ENCODE measurements at places on chromosomes 7 and 10.

- peak; percentile 26 for DNase-seq
Observed at GRCh38 chr10:6300106-6300783, 97.5 kb downstream of the PFKFB3 start.

DNA sequence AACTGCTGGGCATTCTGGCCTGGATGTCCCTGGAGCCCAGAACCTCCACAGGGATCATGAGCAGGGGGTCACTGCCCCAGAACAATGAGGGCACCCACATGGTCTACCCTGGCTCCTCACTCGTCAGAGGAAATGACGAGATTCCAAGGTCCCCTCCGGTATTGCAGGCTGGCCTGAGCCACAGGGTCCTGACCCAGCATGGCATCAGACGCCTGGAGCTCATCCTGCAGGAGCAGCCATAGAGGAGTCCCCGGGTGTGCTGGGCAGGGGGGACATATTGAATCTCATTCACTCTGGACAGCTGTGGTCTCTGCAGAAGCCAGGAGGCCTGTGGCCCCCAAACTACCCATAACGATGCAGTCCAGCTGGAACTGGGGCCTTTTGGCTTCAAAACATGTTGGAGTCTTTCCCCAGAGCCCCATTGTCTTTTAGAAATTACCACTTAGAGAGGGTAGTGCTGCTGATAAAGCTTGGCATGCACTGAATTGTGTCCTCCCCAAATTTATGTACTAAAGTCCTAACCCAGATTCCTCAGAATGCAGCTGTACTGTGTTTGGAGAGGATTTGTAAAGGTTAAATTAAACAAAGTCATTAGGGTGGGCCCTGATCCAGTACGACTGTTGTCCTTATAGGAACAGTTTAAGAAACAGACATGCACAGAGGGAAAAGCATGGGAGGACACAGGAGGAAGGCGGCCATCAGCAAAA is 27.7 kb downstream of the ANXA8 start:
- no peak for DNase-seq

DNA sequence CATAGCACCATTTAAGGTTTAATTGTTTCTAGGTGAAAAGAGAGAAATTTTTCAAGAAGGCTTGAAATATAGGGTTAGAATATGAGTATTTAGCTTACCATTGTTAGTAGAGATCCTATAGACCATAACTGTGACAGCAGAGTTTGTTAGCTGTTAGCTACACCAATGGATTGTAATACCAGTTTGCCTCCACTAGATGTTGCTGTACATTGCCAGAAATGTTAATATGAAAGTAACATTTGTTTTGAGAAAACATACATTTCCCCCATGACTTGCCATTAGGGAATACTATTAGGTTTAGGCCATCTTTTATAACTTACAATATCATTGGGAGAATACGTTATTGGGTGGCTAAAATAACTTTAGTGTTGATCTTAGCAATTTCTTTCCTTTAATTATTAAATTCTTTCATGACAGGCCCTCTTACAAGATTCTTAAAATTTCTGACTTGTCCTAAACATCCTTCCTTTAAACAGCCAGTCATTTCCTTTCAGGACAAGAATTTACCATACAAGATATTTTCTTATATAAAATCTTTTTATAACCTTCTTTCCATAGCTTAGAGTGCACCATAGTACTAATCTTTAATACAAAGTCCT is 39.5 kb downstream of the ZNF117 start:
- peak; percentile 10 for DNase-seq

DNA sequence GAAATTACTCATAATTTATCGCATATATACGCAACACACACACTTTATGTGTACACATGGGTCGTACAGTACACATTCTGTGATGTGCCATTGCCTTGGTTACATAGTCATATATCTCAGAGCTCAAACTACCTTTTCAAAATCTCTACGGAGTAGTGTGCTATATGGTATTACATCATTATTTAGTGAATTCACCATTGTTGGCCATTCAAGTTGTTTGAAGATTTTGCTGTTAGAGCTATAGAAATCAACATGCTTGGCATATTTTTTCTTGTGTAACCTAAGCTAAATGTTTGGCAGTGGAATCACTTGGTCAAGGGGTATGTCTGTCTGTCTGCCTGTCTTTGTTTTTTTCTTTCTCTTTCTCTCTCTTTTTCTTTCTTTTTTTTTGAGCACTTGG is 42.0 kb upstream of the MMD2 start:
- DNase-seq, result no peak

GRCh38 chr10:23439961-23440889 is 1.4 kb downstream of the OTUD1 start:
- peak; percentile 27 for DNase-seq

GRCh38 chr7:7943951-7944350 is 24.6 kb upstream of the GLCCI1 start:
- no peak for DNase-seq

DNA sequence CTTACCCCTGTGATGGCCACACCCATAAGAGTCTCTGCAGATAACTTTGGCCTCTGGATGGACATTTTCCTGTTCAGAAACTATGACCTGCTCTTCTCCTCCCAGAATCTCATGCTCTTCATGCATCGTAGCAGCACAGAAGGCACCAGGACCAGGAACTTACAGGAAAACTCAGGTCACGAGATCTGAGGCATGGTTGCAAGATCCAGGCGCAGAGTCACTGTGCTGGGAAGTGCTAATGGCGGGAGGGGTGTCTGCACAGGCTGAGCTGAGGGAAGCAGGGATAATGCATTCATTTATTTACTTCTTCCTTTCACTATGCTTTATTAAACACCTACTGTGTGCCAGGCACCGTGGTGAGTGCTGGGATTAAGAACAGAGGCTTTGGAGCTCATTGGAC is 48.2 kb upstream of the LOXL4 start:
- no peak for DNase-seq

DNA sequence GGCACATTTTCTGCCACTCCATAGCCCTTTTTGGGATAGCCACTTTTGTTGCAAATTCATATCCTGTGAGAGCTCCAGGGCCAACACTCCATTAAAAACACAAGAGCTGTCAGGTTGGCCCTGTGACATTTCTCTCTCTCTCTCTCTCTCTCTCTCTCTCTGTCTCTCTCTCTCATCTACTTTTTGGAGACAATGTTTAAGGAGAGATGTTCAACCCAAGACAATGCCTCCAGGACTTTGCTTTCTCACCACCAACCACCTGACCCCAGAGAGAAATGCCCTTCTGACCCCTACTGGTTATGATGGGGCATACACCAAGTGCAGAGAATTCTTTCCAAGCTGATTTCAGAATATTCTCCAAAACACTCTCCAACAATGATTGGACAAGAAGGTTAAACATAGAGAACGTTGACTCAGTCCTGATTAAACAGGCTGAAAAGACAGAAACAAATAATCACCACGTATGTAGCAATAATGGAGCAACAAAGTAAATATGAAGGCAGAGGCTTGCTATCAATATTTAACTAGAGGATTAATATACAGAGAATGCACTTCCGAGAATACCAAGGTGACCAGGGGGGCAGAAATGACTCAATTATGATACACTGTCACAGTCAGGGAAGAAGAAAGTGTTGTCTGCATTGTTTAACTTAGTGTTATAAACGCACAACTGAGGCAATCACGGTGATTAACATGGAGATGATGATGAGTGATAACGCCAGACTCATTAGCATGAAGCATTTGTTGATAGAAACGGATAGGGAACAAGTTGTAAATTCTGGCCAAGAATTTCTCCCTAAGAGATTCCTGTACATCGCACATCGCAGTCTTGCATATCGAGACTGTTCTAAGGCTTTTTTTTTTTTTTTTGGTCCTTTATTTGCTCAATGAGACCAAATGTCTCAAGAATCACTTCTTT is 178.5 kb downstream of the NRP1 start:
- peak; percentile 56 for DNase-seq

GRCh38 chr7:20116869-20117268 is 100.3 kb downstream of the MACC1 start:
- no peak for DNase-seq

DNA sequence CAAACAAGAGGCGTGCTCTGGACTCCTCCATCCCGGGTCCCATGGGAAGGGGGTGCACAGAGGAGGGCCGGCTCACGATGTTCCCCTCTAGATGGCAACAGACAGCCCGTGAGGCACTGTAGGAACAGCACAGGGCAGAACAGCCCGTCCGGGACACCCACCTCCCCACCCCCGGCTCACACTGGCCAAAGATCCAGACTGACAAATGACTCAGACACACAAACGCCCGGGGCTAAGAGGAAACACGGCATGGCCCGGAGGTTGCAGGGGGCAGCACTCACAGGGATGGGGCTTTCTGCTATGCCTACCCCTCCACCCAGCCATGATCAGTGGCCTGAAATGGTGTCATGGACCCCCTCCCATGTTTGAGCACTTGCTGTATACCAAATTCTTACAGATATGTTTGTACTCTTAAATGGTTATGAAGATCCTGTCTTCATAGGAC is 4.9 kb upstream of the ELN start:
- no peak for DNase-seq

- DNase-seq, result no peak
Observed at GRCh38 chr10:24324651-24325050, 115.7 kb downstream of the KIAA1217 start.

DNA sequence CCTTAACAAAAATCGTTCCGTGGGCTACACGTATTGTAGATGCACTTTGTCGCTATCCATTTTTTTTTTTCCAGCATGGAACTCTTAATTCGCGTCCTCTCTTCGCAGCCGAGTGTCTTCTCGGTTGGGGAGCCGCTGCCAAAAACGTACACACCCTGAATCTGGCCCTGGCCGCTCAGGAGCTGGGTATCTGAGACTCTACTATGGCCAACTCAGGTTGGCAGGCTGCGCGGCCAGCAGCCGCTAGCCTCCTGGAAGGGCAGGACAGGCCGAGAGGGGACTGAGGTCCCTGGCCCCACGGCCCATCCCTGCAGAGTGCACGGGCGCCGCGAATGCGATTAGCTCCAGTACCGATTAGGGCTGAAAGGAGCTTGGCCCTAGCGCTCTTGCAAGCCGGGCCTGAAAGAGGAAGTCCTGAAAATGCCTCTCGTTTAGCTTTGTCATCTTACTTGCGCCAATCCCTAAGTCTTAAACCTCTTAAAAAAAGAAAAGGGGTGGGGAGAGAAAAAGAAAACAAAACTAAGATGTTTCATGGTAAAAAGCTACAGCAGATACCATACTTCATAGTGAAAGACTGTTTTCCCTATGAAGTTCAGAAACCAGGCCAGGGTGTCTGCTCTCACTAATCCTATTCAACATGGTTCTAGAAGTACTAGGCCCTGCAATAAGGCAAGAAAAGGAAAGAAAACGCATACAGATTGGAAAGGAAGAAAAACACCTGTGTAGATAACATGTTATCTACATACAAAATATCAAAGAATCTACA is 113.2 kb upstream of the RHEB start:
- DNase-seq, result peak; percentile 61

DNA sequence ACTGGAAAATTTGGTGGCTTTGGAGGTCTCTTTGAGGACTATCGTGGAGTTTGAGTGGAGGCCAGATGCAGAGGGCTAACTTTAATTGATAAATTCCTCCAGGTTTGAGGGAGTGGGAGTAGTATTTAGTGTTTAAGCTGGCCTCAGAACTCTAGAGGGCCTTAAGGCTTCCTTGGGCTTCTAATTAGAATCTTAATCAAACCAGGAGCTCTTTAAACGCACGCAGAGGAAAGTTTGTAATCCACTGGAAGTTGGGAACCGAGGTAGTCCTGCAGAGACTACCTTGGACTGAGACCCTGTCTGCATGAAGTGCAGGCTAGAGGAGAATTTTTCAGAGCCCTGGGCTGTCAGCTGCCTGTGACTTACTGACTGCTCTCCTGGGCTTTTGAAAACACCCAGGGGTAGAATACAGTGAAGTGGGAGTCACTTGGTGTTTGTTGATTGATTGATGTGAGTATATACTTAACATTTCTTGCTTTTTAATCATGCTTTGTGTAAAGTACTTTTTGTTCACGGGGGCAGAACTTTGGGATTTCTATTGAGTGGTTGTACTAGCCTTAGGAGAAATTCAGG is 5.9 kb downstream of the SPAG6 start:
- DNase-seq, result no peak

DNA sequence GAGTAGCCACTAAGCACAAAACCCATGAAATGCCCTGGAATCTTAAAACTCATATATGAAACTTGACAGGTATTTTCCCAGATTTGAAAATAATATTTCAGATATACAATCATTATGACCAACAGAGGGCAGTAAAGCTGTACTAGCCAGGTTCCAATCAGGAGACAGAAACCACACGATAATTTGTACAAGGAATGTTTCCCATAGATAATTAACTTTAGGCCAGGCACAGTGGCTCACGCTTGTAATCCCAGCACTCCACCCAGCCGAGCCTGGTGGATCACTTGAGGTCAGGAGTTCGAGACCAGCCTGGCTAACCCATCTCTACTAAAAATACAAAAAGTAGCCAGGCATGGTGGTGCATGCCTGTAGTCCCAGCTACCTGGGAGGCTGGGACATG is 31.0 kb upstream of the NUB1 start:
- no peak for DNase-seq

DNA sequence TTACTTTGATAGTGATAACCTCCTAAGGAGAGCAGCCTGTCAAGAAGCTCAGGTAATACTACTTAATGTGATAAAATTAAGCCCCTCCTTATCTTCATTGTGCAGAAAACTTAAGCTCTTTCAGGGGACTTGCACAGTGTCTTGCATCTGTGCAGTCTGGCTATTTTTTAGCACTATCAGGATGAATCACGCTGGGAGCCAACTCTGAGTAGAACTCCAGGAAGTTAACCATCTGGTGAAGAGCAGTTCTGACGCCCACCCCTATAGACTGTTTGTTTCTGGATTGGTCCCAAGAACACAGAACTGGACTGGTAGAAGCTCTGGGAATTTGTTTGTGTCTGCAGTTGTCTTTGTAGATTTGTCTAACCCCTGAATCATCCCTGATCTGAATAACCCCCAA is 41.9 kb downstream of the AGK start:
- DNase-seq, result no peak

DNA sequence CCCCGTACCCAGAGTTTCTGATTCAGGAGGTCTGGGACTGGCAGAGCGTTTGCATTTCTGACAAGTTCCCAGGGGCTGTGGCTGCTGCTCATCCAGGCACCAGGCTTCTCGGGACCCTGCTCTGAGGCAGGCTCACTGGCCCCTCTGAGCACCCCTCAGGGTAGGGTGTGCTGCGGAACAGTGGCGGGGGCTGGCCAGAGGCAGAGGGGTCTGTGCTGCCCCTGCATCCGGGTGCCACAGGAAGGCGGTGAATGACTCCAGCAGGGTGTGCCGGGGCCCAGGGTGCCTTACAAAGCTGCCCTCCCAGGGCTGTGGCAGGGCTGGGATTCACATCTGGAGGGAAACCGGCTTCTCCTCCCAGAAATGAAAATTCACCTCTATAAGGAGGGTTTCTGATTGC is 77.4 kb downstream of the CHST15 start:
- no peak for DNase-seq
